ENCODE measurements at places on chromosomes 6 and 20. TPM values are rescaled to one million over a fixed set of nuclear protein-coding genes. Genes with fewer than 3 reads are reported as not detected.

Gene GPSM3
- 13.1 TPM for total RNA-seq

Gene SLC17A1
- not detected for total RNA-seq

Gene SNAP25
- total RNA-seq: 0.41 TPM

Gene TAGAP
- total RNA-seq: 0.27 TPM

Gene BPIFB1
- total RNA-seq: 0.09 TPM

Gene PAK5
- 0.53 TPM for total RNA-seq

Gene NKX2-2
- not detected for total RNA-seq

Gene DACT2
- 4.9 TPM for total RNA-seq

DNA sequence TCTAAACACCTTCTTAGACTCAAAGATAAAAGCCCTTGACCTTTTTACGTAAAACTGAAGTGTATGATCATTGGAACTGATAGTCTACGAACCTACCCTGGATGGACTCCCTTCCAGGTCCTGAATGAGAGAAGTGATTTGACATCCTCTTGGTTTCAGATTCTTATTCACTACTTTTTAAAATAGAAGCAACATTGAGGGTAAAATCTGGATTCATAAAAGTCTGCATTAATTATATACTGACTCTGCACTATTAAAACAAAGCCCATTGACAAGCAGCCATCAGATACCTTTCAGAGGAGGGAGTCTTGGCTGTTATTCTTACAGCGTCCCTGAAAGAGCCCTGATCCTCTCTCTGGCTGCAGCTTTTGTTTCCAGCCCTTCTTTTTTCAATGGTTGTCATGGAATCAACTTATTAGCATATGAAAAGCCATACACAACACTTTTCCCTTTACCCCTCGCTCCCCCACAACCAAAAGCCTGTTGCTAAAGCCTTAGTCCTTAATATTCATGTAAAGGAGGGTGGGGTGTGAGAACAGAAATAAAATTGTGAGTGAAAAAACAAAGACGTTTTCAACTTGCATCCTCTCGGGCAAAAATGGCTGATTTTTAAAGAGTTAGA, 270.0 kb upstream of the MARCKS start:
- H3K27me3 ChIP-seq: no peaks in the 10 kb centered on the region
- peaks cover 57% of the 10 kb centered on the region for H3K4me1 ChIP-seq
- H3K4me3 ChIP-seq: peak overlapping the region; percentile 36
- DNase-seq: peak; percentile 21
- H3K36me3 ChIP-seq: no peaks in the 10 kb centered on the region

GRCh38 chr20:35314816-35315631, 22.8 kb upstream of the FAM83C start:
- H3K4me1 ChIP-seq: peaks cover 27% of the 10 kb centered on the region
- H3K27me3 ChIP-seq: no peaks in the 10 kb centered on the region
- no peak for DNase-seq
- no peak overlapping the region for H3K4me3 ChIP-seq

GRCh38 chr6:166351715-166352285, 9.5 kb upstream of the SFT2D1 start:
- no peak overlapping the region for H3K27ac ChIP-seq
- H3K27me3 ChIP-seq: peaks cover 6% of the 10 kb centered on the region
- DNase-seq: no peak
- H3K36me3 ChIP-seq: peaks cover 13% of the 10 kb centered on the region
- H3K4me3 ChIP-seq: no peak overlapping the region

GRCh38 chr6:37543361-37543760, 43.7 kb upstream of the CCDC167 start:
- no peak overlapping the region for H3K27ac ChIP-seq
- no peaks in the 10 kb centered on the region for H3K36me3 ChIP-seq
- no peak overlapping the region for H3K4me3 ChIP-seq
- H3K4me1 ChIP-seq: peaks cover 24% of the 10 kb centered on the region
- no peak for DNase-seq

DNA sequence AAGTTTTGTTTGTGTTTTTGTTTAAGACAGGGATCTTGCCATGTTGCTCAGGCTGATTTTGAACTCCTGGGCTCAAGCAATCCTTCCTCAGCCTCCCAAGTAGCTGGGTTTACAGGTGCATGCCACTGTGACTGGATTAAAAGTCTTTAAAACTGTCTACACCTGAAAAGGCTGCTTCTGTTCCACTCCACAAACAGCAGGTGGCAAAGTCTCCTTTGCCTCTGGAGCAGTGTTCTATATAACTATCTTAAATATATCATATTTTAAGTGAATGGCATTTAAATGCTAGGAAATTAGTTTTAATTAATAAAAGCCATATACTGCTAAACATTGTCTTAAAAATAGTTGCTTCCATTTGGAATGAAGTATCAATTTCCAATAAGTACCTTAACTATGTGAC, 89.2 kb upstream of the BCLAF1 start:
- peaks cover 11% of the 10 kb centered on the region for H3K4me1 ChIP-seq
- no peak for DNase-seq
- no peak overlapping the region for H3K27ac ChIP-seq

GRCh38 chr6:4136354-4136831, 1.0 kb upstream of the ECI2 start:
- no peak for DNase-seq
- peak overlapping the region; percentile 69 for H3K4me3 ChIP-seq
- H3K27ac ChIP-seq: peak overlapping the region; percentile 84
- H3K36me3 ChIP-seq: peaks cover 21% of the 10 kb centered on the region
- H3K27me3 ChIP-seq: no peaks in the 10 kb centered on the region

DNA sequence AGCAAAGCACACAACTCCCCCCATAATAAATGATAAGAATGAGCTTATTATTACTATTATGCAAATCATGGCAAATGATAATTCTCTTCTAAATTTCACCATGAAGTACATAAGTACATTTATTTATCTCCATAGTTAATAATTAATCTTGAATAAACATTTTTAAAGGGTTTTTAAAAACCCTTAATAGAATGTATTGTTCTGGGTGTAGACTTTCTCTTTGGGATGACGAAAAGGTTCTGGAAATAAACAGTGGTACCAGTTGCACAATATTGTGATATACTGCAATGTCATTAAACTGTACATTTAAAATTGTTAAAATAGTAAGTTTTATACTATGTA, 18.0 kb downstream of the DST start:
- H3K4me1 ChIP-seq: no peaks in the 10 kb centered on the region
- peaks cover 29% of the 10 kb centered on the region for H3K36me3 ChIP-seq
- no peaks in the 10 kb centered on the region for H3K27me3 ChIP-seq
- no peak for DNase-seq
- no peak overlapping the region for H3K4me3 ChIP-seq

GRCh38 chr6:257774-258173, 34.5 kb upstream of the DUSP22 start:
- H3K27ac ChIP-seq: no peak overlapping the region
- peaks cover 20% of the 10 kb centered on the region for H3K36me3 ChIP-seq
- no peak overlapping the region for H3K4me3 ChIP-seq
- DNase-seq: no peak
- no peaks in the 10 kb centered on the region for H3K4me1 ChIP-seq

DNA sequence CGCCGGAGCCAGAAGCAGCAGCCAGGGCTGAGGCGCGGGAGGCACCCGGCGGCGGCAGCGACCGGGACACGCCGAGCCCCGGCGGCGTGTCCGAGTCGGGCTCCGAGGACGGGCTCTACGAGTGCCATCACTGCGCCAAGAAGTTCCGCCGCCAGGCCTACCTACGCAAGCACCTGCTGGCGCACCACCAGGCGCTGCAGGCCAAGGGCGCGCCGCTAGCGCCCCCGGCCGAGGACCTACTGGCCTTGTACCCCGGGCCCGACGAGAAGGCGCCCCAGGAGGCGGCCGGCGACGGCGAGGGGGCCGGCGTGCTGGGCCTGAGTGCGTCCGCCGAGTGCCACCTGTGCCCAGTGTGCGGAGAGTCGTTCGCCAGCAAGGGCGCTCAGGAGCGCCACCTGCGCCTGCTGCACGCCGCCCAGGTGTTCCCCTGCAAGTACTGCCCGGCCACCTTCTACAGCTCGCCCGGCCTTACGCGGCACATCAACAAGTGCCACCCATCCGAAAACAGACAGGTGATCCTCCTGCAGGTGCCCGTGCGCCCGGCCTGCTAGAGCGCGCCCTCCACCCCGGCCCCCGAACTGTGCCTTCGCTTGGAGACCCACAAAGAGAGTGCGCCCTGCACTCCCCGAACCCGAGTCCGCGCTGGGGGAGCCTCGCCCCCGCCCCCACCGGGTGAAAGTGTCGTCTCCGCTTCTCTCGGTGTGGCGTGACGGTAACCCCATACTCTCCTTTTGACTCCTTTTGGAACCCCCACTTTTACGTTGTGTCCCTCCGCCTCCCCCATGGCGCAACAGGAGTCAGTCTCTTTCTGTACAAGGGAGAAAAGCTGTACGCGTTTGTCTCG, 1.6 kb downstream of the INSM1 start:
- H3K27me3 ChIP-seq: peaks cover 83% of the 10 kb centered on the region
- DNase-seq: peak; percentile 66
- peak overlapping the region; percentile 80 for H3K4me3 ChIP-seq
- peaks cover 51% of the 10 kb centered on the region for H3K4me1 ChIP-seq
- H3K27ac ChIP-seq: peak overlapping the region; percentile 17

DNA sequence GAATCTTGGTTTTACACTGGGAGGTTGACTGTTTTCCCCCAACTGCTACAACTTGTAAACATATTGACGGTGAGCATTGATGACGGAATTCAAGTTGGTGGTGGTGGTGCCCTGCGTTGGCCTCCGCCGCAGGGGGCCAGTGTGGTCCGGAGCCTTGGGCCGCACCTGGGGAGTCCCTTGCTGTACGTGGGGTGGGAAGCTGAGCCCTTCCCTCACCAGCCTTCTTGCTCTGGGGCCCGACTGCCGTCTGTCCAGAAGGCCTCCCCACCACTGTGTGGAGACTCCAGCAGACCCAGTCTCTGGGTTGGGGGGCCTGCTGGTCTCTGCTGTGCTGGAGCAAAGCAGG, 11.4 kb downstream of the GATA5 start:
- H3K27me3 ChIP-seq: no peaks in the 10 kb centered on the region
- H3K27ac ChIP-seq: no peak overlapping the region
- H3K36me3 ChIP-seq: no peaks in the 10 kb centered on the region
- H3K4me3 ChIP-seq: no peak overlapping the region

GRCh38 chr20:16476032-16476431, 97.2 kb downstream of the KIF16B start:
- no peaks in the 10 kb centered on the region for H3K27me3 ChIP-seq
- H3K4me3 ChIP-seq: no peak overlapping the region
- H3K4me1 ChIP-seq: peaks cover 12% of the 10 kb centered on the region
- no peak overlapping the region for H3K27ac ChIP-seq
- H3K36me3 ChIP-seq: peaks cover 4% of the 10 kb centered on the region
- no peak for DNase-seq

- DNase-seq: no peak
- no peak overlapping the region for H3K27ac ChIP-seq
- H3K36me3 ChIP-seq: peaks cover 21% of the 10 kb centered on the region
- H3K4me1 ChIP-seq: no peaks in the 10 kb centered on the region
- no peaks in the 10 kb centered on the region for H3K27me3 ChIP-seq
Measured at GRCh38 chr6:156033598-156033997, 578.0 kb upstream of the NOX3 start.

- no peaks in the 10 kb centered on the region for H3K36me3 ChIP-seq
- peaks cover 10% of the 10 kb centered on the region for H3K4me1 ChIP-seq
- peaks cover 43% of the 10 kb centered on the region for H3K27me3 ChIP-seq
- H3K4me3 ChIP-seq: peak overlapping the region; percentile 77
- DNase-seq: no peak
Measured at GRCh38 chr20:34710861-34711574, 6.9 kb downstream of the TP53INP2 start.

GRCh38 chr6:137230547-137230946, 11.4 kb upstream of the IFNGR1 start:
- no peak overlapping the region for H3K27ac ChIP-seq
- peaks cover 8% of the 10 kb centered on the region for H3K4me1 ChIP-seq
- DNase-seq: no peak
- H3K4me3 ChIP-seq: no peak overlapping the region

- H3K4me3 ChIP-seq: no peak overlapping the region
- no peak overlapping the region for H3K27ac ChIP-seq
- peak; percentile 65 for DNase-seq
- H3K36me3 ChIP-seq: no peaks in the 10 kb centered on the region
- no peaks in the 10 kb centered on the region for H3K4me1 ChIP-seq
Measured at GRCh38 chr20:24102290-24102689, 113.7 kb upstream of the GGTLC1 start.

DNA sequence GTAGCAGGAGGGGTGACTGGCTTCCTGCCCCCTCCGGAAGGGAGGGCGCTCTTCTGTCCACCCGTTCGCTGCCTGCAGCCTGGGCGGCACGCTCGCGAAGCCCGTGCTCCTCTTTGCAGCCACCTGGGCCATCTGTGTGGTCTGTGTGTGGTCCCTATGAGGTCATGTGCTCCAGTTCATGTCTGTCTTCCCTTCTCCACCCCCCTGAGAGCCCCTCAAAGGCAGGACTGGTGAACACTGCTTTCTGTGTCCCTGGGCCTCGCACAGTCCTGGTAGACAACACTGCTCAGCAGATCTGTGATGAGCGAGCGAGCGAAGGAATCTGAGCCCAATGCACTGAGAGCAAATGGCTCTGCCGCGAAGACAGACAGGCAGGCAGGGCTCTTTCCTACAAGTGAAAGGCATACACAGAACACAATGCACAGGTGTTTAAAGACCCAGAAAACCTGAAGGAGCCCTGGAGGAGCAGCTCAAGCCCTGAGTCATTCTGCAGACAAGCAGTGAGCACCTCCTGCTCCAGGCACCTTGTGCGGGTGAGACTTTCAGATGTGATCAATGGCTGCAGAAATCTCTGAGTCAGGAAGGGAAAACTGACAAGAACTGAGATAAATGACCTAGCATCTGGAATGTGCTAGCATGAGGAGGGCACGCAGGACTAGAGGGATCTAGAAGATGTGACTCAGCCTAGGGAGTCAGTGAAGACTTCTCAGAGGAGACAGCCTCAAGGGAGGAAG, 27.1 kb downstream of the PPP1R3G start:
- DNase-seq: no peak
- H3K27me3 ChIP-seq: no peaks in the 10 kb centered on the region
- H3K27ac ChIP-seq: no peak overlapping the region
- H3K36me3 ChIP-seq: no peaks in the 10 kb centered on the region
- H3K4me3 ChIP-seq: no peak overlapping the region
- H3K4me1 ChIP-seq: peaks cover under 1% of the 10 kb centered on the region

- DNase-seq: no peak
- H3K4me3 ChIP-seq: peak overlapping the region; percentile 99
- H3K4me1 ChIP-seq: peaks cover 10% of the 10 kb centered on the region
- no peaks in the 10 kb centered on the region for H3K36me3 ChIP-seq
- H3K27ac ChIP-seq: no peak overlapping the region
- H3K27me3 ChIP-seq: peaks cover 19% of the 10 kb centered on the region
Measured at GRCh38 chr6:27617046-27617687, 144.3 kb upstream of the ZNF184 start.

- H3K36me3 ChIP-seq: no peaks in the 10 kb centered on the region
- no peaks in the 10 kb centered on the region for H3K27me3 ChIP-seq
- no peak overlapping the region for H3K27ac ChIP-seq
- DNase-seq: no peak
- peaks cover 6% of the 10 kb centered on the region for H3K4me1 ChIP-seq
- H3K4me3 ChIP-seq: no peak overlapping the region
Measured at GRCh38 chr6:155543166-155543847, 87.7 kb upstream of the NOX3 start.

GRCh38 chr20:53608456-53609452, 15.1 kb upstream of the ZNF217 start:
- H3K4me1 ChIP-seq: peaks cover 49% of the 10 kb centered on the region
- peak overlapping the region; percentile 77 for H3K27ac ChIP-seq
- DNase-seq: no peak
- peak overlapping the region; percentile 37 for H3K4me3 ChIP-seq
- H3K27me3 ChIP-seq: no peaks in the 10 kb centered on the region

All from WTC11 (cell line).